Astrocyte (in vitro differentiated cells and primary cell): ENCODE measurements at places on chromosomes 3 and 15. TPM values are rescaled to one million over a fixed set of nuclear protein-coding genes. Genes with fewer than 3 reads are reported as not detected.

The UPK1B gene
- 0.14 TPM in 2 replicates for total RNA-seq

The SLC12A1 gene
- total RNA-seq = not detected in 2 replicates

DNA sequence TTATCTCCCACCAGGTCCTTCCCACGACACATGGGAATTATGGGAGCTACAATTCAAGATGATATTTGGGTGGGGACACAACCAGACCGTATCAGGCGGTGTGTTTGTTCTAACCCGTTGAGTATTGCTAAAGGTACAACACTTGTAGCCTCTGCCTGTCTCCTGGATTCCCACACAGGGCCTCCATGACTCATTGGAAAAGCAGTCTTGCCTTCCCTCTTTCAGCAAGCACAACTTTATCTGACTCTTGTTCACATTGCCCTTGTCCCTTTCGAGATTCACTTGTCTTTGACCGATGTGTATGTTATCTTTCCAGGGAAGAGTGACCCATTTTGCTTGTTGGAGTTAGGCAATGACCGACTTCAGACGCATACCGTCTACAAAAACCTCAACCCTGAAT lies 152.3 kb downstream of the MCTP2 start:
- H3K27me3 ChIP-seq = no peaks in the 10 kb centered on the region
- H3K4me3 ChIP-seq = no peak overlapping the region
- DNase-seq = no peak
- no peaks in the 10 kb centered on the region for H3K36me3 ChIP-seq
- no peak overlapping the region for H3K27ac ChIP-seq

GRCh38 chr15:61715082-61715481 lies 345.2 kb downstream of the VPS13C start:
- H3K36me3 ChIP-seq = no peaks in the 10 kb centered on the region
- no peak overlapping the region for H3K27ac ChIP-seq
- peak; percentile 10 for DNase-seq
- H3K4me3 ChIP-seq = no peak overlapping the region
- H3K4me1 ChIP-seq = no peaks in the 10 kb centered on the region
- H3K27me3 ChIP-seq = no peaks in the 10 kb centered on the region

- no peak overlapping the region for H3K27ac ChIP-seq
- no peaks in the 10 kb centered on the region for H3K27me3 ChIP-seq
- no peaks in the 10 kb centered on the region for H3K4me1 ChIP-seq
- H3K36me3 ChIP-seq = no peaks in the 10 kb centered on the region
- H3K4me3 ChIP-seq = no peak overlapping the region
Measured at GRCh38 chr3:117814975-117815374, 1105.4 kb downstream of the TUSC7 start.
